ENCODE measurements at places on chromosomes 12 and 14.

GRCh38 chr14:92880351-92880750, 42.6 kb upstream of the CHGA start:
- no peak for DNase-seq

GRCh38 chr14:60723116-60723906, 840 bp downstream of the SIX4 start:
- no peak for DNase-seq

DNA sequence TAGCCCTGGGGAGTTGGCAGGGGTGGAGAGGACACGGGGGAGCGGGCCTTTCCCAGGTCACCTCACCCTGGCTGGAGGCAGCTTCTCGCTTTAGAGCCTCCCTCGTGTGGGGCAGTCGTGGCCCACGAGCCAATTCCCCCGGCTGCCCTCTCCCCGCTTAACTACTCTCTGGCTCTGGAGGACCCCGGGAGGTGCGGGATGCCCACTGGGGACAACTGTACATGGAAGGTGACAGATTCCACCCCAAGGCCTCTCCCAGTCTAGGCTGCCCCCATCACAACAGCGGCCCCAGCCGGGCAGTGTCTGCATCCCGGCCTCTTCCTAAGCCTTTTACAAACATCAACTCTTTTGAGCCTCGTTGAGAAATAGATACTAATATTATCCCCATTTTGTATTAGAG, 78.1 kb downstream of the KIF26A start:
- no peak for DNase-seq

DNA sequence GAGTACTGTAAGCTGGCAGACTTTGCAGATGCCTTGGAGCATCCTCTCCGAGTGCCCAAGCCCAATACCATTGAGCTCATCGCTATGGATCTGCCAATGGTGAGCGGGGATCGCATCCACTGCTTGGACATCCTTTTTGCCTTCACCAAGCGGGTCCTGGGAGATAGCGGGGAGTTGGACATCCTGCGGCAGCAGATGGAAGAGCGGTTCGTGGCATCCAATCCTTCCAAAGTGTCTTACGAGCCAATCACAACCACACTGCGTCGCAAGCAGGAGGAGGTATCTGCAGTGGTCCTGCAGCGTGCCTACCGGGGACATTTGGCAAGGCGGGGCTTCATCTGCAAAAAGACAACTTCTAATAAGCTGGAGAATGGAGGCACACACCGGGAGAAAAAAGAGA, 41.6 kb downstream of the FIGNL2 start:
- DNase-seq, result no peak

DNA sequence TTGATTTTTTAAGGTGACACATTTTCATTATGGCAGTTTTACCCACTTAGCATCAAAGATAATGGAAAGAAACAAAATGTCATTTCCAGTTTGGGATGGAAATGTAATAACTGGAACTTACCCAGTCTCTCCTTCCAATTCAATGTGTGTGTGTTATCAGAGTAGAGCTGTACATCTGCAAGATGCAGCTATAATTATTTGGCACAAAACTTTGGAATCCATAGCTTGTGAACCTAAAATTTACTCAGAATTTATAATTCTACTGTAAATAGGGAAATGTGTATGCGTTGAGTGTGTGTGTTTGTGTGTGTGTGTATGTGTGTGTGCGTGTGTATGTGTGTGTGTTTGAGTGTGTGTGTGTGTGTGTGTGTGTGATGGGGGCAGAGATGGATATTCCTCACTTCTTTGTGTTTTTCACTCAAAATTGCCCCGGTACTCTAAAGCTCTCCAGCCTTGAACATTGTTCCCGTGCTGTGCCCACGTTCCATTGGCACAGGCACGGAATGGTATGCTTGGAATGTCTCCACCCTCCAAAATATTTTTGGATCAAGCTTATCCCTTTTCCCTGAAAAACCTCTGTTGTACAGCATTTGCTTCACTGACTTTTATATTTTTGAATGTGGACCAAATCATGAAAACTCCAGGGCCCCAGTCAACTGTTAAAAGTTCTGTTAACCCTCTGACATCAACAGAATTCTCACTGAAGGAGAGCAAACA, 150.2 kb upstream of the BMP4 start:
- DNase-seq, result no peak

GRCh38 chr14:80213602-80214001, 2.3 kb upstream of the DIO2 start:
- DNase-seq, result no peak

DNA sequence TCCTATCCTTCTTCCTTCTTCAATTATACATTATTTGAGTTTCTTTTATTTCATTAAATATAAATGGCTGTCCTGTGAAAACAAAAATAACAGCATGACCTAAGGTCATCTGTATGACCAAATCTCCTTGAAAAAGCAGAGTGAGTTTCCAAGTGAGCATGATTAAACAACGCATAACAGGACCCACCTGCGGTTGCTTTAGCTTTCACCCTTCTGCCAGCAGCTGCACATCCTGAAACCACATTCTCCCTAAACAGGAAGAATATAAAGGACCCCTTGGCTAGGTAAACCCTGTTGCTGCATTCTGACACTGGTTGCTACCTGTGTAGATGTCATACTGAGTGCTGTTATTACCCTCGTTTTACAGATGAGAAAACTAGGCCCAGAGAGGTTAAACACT, 42.8 kb upstream of the CPM start:
- DNase-seq, result no peak

GRCh38 chr14:58108717-58109116, 43.3 kb downstream of the ARMH4 start:
- DNase-seq, result no peak

DNA sequence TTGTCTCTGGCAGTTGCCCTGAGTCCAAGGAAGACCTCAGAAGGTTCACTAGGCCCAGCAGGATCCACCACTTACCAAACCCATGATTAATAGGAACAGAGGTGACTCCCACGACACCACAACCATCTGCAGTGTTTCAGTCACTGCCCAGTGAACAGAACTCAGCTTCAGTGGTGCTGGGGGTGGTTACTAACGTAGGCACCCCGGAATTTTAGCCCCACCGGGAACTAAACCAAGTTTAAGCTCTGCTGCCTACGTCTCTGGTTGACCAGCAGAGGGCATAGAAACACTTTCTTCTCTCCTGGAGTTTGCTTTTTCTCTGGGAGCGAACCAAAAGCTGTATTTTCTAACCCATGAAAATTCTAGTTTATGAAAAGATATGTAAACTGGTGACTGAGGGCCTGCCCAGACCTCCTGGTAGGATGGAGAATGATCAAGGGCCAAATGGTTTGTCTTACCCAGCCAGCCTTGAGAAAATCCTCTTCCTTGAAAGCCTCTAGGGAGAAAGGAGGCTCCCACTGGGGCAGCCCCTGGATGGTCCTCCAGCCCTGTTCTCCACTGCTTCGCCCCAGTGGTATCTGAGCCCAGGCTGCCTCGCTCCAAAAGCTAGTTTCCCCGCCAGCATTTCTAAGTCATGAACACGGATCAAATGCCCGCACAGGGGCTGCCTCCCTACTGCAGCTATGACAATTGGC, 379.8 kb downstream of the DPF3 start:
- DNase-seq, result no peak
